ENCODE measurements at places on chromosomes 5 and 9.

DNA sequence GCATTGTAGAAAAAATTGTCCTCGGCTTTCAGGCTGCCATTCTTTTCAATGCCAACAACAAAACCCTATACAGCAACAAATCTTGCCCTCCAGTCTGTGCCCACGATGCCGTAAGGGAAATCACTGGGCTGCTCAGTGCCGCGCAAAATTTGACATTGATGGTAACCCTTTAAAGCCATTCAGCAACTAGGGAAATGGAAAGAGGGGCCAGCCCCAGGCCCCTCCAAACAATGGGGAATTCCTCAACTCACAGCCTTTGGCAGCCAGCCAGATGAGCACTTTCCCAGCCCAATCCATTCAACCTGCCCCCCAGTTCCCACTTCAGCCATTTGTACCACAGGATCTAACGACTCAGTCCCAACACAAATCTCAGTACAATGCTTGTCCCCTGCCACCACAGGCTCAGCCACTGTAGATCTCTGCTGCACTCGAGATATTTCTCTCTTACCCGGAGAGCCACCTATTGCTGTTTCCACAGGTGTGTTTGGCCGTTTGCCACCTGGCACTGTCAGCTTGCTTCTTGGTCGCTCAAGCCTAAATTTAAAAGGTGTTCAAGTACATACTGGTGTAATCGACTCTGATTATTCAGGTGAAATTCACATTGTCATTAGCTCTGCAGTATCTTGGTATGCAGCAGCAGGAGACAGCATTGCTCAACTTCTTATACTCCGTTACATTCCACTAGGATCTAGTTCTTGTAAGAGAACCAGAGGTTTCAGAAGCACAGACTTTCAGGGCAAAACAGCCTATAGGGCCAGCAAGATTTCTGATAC lies 103.3 kb downstream of the SYK start:
- no peak for DNase-seq

GRCh38 chr9:36597412-36598178 lies 24.9 kb downstream of the MELK start:
- no peak for DNase-seq

- DNase-seq, result no peak
Observed at GRCh38 chr9:135001526-135001925, 83.8 kb upstream of the FCN1 start.

DNA sequence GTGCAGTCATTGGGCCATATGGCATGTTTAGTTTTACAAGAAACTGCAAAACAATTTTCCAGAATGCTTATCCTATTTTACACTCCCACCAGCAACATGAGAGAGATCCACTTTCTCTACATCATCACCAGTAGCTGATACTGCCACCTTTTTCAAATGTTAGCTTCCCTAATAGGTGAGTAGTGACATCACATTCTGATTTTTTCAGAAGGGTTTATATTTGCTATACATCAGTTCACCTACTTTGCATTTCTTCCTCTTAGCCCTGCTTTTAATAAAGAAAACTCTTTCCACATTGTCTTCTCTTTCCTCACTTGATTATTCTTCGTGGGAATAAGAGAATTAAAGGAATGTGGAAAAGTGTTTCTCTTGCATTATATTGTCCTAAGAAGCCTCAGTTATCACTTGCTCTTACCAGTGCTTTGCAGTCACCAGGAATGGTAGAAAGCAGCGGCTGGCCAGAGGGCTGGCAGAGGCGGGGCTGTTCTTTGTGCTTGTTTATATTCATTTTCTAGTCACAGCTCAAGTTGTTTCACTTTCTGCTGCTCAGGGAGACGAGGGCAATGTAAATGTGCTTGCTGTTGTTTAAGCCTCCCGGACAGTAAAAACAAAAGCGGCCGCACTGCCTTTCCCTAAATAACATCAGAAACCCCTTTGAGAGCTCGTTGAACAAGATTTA lies 164.8 kb downstream of the HSD17B3 start:
- no peak for DNase-seq

DNA sequence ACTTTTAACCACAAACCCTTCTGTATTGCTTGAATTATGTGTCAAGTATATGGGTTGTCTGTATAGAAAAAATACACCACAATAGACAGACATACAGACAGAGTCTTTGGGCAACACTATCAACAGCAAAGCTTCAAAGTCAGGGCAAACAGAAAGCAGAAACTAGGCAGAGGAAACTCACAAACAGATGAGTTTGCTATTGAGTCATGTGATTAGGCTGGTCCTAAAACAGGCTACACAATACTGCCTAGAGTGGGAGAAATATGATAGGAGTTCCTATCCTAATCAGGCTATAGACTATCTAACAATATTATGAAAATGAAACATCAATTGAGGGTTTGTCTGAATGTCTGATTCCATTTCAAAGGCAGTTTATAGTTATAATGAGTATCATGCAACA lies 156.4 kb downstream of the EDIL3 start:
- no peak for DNase-seq

- DNase-seq, result no peak
Observed at GRCh38 chr9:17802249-17802857, 223.5 kb downstream of the SH3GL2 start.

DNA sequence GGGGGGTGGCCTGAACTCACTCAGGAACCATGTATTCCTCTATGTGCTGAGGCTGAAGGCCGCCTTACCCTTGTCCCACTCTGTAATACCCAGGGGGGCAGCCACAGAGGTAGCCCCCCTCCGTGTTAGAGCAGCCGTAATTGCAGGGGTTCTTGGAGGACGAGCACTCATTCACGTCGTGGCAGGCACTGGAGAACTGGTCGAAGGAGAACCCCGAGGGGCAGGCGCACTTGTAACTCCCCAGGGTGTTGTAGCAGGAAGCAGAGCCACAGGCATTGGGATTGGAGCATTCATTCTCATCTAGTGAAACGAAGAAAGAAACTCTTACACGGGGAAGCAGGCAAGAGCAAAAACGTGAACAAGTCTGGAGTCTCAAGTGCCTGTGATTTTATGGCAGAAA lies 179.8 kb downstream of the SLC12A2 start:
- peak; percentile 25 for DNase-seq

DNA sequence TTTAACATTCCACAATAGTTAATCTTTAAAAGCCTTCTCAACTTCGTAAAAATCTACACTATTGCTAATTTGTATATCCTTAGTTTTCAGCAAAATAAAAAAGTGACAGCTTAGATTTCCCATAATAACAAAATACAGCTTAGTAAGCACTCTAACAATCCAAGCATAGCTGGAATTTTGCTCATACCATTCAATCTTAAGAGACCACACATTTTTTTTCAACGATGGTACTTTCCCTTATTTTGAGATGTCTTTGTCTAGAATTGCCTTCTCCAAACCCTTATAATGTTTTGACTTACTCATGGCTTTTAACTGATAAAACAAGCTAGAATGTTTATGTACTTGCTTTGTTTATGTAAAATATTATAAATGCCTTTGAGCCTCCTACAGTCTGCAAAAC lies 65.6 kb downstream of the HOMER1 start:
- DNase-seq, result no peak

DNA sequence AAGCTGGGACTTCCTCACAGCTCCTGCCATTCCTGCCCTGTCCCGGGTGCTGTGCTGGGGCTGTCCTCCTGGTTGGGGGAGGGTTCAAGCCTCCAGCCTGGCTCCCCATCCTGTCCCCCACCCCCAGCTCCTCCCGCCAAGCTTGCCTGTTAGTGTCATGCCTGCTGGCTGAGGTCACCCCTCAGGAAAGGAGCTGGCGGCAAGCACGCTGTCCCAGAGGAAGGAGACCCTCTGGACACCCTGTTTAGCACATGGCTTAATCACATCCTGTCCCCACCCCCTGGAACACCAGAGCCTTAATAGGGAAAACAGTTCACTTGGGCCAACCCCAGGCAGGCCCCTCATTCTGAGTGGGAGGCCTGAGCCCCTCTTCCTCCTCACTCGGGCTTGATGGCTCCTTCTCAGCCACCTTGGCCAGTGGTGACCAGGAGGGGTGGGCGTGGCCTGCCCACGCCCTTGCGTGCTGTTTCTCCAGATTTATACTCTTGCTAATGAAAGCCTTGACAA lies 9.2 kb upstream of the PHYHD1 start:
- peak; percentile 78 for DNase-seq

DNA sequence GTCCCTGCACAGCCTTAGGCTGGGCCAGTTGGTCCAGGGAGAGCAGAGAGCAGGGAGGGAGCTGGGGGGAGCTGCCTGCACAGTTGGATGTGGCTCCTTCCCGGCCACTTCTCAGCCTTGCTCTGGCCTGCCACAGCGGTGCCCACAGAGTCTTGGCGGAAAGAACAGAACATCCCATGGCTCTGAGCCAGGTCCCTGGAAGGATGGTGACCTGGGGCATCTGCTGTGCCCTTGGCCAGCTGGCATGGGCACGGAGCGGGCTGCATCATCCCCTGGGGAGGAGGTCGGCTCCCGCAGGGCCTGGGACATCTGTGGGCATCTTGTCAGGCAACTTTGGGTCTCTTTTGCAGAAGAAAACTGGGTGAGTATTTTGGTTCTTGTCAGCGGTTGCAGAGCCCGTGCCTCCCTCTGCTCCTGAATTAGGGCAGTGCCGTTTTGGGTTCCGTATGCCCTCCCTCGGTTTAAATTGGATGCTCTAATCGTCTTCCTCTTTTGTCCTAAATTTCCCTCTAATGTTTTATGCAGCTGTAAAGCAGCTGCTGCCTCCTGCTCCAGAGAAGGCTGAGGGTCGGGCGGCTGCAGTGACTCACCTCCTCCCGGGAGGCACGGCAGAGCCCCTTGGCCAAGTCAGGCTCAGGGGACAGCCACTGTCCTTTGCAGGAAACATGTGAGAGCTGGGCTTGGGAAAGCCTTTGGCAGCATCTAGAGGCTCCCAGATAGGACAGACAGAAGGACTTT lies 10.5 kb upstream of the NACC2 start:
- peak; percentile 80 for DNase-seq

- no peak for DNase-seq
Observed at GRCh38 chr5:6783787-6784186, 70.6 kb downstream of the TENT4A start.

GRCh38 chr9:84775056-84775643 lies 105.6 kb downstream of the NTRK2 start:
- DNase-seq, result no peak

- no peak for DNase-seq
Observed at GRCh38 chr9:136773386-136774044, 9.2 kb upstream of the LCN15 start.

DNA sequence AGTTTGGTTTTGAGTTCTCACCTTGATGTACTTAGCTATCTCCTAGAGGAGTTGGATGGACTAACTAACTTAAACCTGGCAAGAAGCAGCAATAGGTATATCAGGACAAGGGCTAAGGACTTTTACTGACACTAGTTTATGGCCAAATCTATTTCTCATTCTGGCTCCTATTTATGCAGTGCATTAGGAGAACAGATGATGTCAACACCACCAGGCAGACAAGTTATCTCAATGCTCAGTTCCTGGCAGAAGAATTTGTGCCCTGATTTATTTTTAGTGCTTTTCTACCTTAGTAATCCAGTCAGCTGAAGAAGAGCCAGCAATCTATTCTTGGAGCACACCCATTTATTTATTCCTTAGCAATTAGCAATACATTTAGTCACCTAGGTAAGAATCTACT lies 30.7 kb upstream of the MYOT start:
- DNase-seq, result no peak

- DNase-seq, result no peak
Observed at GRCh38 chr5:157049605-157050004, 9.3 kb downstream of the HAVCR1 start.

DNA sequence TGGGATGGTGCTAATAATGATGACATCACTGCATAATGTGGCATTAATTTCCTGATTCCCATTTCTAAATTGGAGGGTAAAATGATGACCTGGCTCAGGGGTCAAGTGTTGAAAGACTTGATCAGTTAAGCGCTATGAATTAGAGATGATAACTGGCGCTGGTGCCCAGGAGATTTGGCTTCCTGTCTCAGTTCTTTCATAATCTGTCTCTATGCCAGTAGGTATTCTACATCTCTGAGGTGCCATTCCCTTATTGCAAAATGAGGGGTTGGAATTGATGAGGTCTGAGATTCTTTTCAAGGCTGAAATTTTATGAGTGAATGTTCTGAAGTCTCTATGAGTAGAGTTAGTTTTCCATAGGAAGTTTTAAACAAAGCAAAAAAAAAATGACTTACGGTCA lies 1715.1 kb upstream of the WWC1 start:
- no peak for DNase-seq

DNA sequence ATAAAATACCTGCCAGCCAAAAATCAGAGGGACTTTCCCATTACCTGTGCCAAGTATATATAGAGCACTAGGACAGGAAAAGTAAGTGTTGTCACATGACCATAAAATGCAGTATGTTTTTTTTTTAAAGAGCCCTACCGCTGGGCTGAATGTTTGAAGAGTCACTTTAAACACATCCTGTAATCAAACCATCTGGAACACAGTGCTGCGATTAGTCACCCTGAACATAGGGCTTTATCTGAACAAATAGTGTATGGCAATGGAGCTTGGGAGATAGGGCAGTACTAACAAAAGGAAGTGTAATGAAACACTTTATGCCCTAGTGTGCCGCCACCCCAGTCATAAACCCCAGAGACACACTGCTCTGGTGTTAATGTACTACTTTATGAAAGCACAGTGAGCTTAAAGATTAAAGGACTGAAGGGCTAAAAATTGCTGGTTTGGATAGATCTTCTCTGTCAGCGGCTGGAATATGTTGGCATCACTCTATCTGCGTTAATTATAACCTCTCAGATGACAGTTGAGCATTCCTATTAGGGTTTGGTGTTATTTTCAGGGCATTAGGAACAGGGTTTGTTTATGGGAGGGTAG lies 90.4 kb downstream of the ZNF608 start:
- DNase-seq, result no peak

DNA sequence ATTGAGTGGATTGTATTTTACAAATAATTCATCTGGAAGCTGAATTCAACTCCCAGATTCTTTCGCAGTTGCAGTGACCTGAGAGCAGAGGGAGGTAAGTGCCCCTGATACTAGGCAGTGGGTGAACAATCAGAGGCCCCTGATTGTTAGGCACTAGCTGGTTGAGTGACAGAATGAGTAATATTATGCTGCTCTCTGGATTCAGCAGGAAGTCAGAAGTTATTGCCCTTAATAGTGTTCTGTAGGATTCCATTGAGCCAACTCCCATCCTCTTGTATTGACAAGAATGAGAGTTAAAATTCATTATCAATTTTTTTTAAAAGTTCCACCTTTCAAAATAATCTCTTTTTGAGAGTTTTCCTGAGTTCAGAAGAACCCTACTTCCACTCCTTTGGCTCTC lies 301.2 kb downstream of the DTWD2 start:
- DNase-seq, result no peak

- no peak for DNase-seq
Observed at GRCh38 chr5:169765176-169765996, 128.3 kb downstream of the DOCK2 start.
